ENCODE measurements at places on chromosomes 6 and 20.

DNA sequence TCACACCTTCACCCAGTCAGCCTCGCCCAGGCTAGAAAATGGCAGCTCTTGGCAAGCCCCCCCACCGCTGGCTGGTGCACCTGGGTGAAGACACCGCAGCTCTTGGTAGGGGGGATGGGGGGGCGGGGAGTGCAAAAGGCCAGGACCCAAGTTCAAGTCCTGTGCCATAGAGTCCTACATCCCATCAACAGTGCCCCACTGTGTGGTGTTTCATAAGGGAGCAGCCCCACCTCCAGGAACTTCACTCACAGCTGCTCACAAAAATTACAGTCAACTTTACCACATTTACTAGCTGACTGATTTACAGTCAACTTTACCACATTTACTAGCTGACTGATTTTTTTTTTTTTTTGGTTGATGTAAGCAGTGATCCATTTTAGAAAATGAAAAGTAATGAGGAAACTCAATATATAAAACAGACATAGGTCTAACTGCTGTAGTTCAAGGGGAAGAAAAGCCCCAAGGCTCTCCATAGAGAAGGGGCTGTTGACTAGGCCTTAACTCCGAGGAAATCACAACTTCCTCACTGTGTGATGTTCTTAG is 208.9 kb upstream of the SNX9 start:
- peak; percentile 58 for DNase-seq

DNA sequence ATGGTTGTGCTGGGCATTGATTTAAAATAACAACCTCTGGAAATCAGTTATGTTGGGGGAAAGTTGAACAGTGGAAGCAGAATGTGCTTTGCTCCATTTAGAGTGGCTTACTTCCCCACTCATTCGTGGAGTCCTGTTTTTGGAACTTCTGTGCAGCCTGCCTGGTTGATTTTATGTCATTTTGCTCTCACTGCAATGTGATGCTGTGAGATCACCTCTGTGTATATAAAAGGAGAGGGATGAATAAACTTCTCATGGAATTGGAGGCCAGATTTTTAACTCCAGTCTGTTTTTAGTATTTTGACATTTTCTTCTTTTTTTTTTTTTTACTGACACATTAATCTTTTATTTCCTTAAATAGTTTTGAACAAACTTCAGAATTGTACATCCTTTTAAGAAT is 139.0 kb downstream of the FNDC1 start:
- DNase-seq, result no peak

DNA sequence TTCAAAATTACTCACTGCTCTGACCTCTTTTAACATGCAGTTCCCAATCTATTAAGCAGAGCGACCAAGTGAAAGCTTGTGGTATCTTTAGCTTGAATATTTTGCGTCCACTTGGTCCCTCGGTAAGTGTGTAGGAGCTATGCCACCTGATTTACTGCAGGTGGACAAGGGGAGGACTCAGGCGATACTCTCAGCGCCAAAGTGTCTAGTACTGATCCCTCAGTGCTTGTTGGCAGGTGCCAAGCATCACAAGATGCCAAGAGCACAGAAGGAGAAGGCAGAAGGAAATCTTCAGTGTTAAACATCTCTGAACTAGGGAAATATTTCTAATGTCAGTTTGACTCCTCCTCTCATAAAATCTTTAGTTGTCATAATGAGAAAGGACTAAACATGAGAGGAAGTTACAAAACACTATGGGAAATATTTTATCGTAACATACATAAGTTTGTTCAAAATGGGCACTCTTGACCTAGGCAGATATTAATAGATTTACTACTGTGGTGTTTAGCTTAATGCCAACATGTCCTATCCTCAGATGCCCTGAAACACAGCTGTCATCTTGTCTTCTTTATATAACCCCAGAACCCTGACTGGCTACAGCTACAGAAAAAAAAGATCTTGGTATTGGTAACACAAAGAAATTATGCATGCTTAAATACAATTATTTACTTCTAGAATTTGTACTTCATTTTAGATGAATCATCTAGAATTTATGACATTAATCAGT is 19.5 kb downstream of the NHLRC1 start:
- no peak for DNase-seq

DNA sequence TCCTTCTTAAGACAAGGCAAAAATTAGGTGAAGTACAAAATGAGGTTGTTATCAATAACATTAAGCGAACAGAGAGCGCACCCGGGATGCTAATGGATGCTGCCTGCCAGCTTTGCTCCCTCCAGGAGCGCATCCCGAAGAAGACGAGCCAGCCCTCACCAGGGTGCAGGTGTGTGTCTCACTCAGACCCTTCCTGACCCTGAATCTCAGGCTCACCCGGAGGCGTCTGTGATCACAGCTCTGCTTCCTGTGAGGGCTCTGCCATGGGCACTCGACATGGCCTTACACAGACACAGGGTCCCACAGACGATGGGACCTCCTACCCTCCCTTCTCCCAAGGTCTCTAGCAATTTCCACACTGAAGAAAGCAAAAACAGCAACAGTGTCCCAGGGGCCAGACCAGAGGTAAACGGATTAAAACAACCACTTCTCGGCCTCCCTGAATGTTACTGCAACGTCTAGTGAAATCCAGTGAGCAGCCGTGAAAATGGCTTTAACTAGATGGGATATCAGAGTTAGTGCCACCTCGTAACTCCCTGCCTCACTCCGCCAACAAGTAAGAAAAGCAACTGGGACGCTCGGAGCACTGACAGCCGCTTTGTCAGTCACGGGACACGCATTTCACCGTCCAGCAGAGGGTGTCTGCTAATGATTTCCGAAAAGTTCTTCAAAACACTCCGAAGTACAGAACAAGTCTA is 11.7 kb downstream of the ZBTB46 start:
- DNase-seq, result no peak

DNA sequence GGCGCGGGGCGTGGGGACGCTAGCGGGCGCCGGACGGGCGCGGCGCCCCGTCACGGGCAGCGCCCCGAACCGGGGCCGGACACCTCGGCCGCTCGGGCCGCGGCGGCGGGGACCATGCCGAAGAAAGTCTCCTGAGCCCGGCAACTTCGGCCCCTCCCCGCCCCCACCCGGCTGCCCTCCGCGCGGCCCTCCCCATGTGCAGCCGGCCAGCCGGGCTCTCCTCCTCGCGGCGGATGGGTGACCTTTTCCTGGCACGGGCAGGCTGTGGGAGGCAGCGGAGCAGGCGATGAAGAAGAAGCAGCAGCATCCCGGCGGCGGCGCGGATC is 278 bp downstream of the UST start:
- peak; percentile 27 for DNase-seq

GRCh38 chr20:38338849-38339520 is 7.3 kb upstream of the LBP start:
- no peak for DNase-seq

- no peak for DNase-seq
Observed at GRCh38 chr6:25350573-25350972, 71.4 kb downstream of the CARMIL1 start.

DNA sequence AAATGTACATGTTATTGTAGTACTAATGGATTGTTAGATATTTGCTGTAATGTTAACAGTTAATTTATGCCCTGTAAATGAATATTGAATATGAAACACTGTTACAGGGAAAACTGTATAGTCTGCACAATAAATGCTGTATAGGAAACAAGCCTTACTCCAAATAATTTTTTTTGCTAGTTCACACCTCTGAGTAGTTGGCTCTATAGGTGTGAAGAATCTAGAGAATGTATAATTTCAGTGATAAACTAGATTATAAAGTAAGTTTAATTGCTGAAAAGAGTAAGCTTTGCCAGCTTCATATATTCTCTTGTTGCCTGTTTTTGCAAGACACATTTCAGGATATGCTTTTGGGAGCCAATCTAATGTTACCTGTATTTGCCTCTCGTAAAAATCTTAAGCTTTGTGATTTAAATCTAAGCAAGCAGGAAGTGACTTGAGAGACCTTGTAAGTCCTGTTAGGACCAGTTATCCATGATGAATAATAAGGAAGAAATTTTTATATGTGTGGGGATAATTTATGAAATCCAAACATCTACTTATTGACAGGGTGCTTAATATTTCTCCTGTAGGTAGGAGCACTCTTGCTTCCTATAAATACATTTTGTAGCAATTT is 232.4 kb downstream of the ZFAND3 start:
- no peak for DNase-seq

DNA sequence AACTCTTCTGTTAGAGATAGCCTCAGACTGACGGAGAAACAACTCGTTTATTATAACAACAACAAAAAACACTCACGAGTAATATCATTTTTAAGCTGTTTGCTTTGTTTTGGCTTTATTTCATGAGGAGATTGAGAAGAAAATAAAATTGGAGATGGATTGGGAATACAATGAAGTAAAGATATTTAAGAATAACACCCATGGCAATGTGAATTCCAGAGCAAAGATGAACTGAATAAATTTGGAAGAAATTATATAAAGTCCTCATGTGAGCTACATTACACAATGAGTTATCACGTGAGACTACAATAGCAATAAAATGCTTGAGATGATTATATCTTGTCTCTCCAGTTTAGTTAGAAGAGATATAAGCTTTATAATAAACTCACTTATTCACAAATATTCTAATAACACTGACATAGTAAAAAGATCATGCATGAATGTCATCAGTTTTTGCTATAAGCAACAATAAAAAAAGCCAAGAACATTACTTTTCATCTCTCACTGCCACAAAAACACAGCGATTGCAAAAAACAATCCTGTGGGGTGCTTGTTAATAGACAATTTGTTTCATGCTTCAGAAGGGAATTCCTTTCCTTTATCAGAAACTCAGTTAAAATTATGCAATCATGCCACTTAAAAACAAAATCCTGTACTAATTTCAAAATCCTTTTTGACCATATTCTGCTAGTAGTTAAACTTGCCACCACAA is 696.7 kb upstream of the MARCKS start:
- DNase-seq, result no peak

- DNase-seq, result no peak
Observed at GRCh38 chr6:68711386-68712000, 76.4 kb downstream of the ADGRB3 start.

DNA sequence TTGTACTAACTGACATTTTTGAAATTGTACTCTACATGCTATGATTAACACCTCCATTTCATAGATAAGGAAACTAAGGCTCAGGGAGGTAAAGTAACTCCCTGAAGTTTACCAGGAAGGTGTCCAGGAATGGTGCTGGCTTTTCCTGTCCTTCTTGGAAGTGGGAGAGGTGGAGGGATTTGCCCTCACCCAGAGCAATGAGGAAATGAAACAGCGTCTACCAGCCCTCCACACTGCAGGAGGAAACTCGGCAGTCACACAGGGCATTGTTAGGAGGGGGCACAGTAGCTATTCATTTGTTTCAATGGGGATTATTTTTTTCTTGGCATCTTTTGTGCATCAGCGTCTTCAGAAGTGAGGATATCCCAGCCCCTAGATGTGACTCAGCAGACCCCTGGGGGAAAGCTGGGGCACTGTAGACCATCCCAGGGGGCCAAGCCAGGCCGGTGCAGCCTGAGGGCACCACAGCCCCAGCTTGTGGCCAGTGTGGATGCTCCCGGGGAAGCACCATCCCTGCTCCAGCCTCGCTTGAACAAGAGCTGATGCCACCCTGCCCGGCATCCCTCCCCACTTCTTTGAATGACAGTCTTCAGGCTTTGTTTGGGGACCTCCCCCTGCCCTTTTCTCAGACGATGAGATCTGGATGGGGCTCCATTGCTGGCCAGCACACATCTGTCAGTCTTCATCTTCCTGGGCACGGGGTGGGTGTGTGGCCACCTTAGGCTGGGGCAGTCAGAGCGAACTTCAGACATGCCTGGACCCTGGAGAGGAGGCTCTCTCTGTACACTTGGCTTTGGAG is 224.4 kb upstream of the PMEPA1 start:
- DNase-seq, result no peak

GRCh38 chr6:5679691-5680090 is 327.0 kb downstream of the NRN1 start:
- DNase-seq, result no peak

DNA sequence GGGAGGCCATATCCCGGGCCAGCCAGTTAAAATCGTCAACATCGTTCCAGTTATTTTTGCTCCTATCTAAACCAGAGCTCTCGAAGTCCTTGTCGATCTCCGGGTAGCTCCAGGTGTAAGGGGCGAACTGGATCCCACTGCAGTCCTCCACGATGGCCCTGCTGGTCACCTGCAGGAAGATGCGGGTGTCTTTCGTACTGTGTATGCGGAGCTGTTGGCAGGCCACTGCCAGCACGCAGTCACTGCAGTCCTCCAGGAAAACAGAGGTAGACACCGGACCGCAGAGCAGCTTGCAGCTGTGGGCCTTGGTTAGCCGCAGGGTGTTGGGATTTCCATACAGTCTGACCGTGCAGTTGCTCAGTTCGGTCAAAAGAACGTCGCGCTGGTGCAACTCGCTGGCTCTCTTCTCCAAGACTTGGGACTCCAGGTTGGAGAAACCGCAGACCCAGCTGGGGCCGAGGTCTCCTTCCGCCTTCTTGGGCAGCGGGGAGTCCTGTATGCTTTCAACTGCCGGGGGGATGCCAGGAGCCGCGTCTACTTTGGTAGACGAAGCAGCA is 742 bp downstream of the TBCC start:
- no peak for DNase-seq

GRCh38 chr6:161274488-161274858 is 612 bp upstream of the AGPAT4 start:
- no peak for DNase-seq

- no peak for DNase-seq
Observed at GRCh38 chr6:21457647-21458046, 135.9 kb upstream of the SOX4 start.
